Anterior cingulate cortex (tissue), 58 donors: ENCODE measurements at places on chromosomes 1 and 21.

DNA sequence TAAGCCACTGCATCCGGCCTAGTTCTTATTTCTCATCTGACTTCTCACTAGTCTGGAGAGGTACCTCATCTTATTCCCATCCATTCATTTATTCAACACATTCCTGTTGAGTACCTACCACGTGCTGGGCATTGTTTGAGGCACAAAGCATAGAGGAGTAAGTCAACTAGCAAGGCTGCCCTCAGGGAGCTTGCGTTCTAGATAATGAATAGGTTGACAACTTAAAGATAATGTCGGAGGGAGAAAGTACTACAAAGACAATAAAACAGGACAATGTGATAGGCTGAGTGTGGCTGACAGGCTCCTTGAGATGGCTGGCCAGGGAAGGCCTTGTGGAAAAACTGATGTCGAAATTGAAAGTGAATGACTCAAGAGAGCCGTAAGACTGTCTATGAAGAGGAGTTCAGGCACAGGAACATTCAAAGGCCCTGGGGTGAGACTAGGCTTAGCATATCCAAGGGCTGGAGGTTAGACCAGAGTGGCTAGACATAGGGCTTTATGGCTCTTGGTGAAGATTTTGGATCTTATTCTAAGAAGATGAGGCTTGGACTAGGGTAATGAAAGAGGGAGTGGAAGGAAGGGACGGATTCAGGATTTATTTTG lies 18.3 kb downstream of the SPATA21 start:
- DNase-seq, result no peak

DNA sequence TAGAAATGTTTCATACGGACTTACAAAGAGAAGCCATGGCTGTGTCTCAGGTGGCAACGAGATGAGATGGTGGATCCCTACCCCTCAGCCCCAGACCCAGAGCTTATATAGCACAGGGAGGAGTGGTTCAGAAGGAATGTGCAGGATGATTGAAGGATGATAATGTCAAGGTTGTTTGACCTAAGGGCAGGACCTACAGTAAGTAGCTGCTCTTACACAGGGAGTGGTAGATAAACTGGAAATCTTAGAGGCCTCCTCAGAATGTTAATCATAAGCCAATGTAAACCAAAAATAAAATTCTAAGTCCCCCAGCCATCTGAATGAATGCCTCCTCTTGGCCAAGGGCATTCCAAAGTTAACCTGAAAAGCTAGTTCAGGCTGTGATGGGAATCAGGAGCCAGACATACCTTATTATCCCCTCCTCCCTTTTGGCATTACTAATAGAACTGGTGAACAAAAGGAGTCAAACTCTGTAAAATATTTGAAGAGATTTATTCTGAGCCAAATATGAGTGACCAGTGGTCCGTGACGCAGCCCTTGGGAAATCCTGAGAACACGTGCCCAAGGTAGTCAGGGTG lies 45.8 kb upstream of the PDE9A start:
- DNase-seq, result no peak

DNA sequence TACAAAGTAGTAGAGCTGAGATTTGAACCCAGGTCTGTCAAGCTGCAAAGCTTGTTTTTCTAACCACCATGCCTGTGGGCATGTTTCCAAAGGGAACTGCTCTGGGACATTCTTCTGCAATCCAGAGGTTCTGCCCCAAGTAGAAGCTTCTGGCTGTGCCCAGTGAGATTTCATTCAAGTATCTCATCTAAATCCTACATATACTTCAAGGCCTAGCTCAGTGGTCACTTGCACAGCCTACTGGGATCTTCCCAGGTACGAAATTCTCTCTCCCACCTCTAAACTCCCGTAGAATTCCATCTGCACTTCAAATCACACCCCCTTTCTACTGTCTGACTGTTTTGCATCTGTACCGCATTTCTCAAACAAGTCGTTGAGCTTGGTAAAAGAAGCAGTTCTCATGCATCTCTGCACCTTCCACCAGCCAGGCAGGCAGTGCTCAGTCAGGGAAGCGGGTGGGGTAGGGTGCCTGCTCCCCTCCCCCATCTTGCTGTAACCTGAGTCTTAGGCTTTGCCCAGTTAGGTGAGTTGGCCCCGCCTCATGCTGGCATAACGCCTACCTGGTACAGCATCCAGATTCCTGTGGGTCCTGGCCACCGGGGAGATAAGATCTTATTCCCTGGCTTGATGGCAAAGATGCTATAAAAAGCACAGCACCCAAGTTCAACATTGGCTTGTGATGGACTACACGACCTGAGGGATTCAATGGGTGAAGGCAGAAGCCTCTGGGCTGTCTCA lies 13.5 kb downstream of the SLC9A1 start:
- DNase-seq, result no peak

DNA sequence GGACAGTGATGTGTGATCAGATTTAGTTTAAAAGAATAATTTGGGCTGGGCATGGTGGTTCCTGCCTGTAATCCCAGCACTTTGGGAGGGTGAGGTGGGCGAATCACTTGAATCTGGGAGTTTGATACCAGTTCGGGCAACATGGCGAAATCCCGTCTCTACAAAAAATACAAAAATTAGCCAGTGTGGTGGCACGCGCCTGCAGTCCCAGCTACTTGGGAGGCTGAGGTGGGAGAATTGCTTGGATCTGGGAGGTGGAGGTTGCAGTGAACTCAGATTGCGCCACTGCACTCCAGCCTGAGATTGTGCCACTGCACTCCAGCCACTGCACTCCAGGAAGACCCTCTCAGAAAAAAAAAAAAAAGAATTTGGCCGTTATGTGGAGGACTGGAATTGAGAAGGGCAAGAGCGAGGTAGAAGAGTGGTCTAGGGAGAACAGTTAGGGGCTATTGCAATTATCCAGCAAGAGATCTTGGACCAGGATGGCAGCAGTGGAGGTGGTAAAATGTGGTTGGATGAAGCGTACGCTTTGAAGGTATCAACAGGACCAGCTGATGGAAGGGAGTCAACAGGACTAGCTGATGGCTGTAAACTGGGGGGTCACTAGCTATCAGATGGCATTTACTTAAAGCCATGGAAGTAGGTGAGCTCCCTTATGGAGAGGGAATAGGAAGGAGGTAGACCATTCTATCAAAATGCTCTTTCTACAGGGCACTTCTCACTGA lies 9.6 kb downstream of the BTBD19 start:
- no peak for DNase-seq

DNA sequence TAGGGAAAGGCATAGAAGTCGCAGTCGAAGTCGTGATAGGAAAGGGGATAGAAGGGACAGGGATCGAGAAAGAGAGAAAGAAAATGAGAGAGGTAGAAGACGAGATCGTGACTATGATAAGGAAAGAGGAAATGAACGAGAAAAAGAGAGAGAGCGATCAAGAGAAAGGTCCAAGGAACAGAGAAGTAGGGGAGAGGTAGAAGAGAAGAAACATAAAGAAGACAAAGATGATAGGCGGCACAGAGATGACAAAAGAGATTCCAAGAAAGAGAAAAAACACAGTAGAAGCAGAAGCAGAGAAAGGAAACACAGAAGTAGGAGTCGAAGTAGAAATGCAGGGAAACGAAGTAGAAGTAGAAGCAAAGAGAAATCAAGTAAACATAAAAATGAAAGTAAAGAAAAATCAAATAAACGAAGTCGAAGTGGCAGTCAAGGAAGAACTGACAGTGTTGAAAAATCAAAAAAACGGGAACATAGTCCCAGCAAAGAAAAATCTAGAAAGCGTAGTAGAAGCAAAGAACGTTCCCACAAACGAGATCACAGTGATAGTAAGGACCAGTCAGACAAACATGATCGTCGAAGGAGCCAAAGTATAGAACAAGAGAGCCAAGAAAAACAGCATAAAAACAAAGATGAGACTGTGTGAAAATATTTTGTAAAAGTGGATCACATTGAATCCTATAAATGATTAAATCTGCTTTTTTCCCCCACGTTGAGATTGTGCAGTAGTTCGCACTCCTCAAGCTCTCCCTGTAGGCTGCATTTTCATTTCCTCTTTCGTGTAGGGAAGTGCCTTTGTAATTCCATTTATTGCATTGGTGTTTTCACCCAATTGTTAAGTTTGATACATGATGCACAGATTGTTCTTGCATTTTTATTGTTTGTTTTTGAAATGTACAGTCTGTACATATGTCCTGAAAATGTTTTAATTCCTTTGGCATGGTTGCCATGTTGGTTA lies 7.5 kb downstream of the PRPF38B start:
- no peak for DNase-seq

DNA sequence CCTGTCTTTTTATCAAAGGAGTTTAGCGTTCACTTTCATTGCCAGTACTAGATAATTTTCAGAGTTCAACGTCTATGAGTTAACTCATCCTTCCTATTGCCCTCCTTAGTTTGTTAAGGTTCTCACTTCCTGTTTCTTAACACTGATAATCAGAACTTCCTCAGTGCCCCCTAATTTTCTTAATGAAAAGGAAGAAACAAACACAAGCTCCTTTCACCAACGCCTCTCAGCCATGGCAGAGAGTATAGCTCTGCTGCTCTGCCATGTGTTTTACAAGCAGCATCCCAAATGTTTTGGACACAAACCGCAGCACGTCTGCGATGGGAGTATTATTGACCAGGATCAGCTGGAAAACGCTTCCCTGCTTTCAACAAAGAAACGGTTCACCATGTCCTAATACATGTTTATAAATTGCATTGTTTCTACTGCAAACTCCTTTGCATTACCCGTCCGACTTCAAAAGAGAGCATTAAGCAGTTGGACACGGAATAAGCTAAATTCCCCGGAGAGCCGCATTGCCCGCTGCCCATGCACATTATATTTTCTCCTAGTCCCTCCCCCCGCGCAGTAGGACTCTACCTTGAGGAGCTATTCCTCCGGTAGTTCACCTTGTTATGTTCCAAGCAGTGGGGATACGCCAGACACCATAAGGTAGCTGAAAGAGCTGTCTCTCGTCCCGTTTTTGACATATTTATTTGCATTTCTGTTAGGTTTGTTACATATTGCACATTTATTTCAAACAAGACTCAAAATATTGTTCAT lies 561 bp downstream of the OLFM3 start:
- no peak for DNase-seq

GRCh38 chr1:216523449-216524190 lies 100.4 kb upstream of the USH2A start:
- no peak for DNase-seq

GRCh38 chr1:167819849-167820683 lies 93.9 kb downstream of the ADCY10 start:
- DNase-seq, result peak; percentile 29

- no peak for DNase-seq
Observed at GRCh38 chr1:29064064-29064463, 59.6 kb downstream of the TMEM200B start.

GRCh38 chr1:155463865-155464650 lies 98.5 kb downstream of the ASH1L start:
- DNase-seq, result no peak

- DNase-seq, result peak; percentile 7
Observed at GRCh38 chr1:233025157-233025556, 74.7 kb downstream of the NTPCR start.

- no peak for DNase-seq
Observed at GRCh38 chr1:53342735-53343470, 15.0 kb upstream of the LRP8 start.

- DNase-seq, result no peak
Observed at GRCh38 chr1:100231721-100232120, 17.9 kb downstream of the DBT start.

DNA sequence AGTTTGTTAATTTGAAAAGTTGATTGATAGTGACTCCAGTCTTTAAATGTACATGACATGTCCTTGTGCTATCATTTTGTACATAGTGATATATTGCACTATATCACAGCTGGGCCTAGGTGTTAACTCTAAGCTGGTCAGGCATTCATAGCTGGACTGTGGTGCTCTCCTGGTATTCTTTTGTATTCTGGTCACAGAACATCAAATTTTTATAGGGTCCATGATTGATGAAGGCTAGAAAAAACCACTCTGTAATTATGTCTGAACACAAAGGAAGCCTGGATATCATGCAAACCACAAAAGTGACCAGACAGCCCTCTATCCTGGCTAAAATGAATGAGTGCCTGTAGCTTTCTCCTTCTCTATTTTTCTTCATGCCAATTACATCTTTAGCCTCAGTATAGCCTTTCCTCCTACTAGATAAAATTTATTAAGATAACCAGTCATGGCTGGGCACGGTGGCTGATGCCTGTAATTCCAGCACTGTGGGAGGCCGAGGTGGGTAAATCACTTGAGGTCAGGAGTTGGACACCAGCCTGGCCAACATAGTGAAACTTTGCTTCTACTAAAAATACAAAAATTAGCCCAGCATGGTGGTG lies 134.9 kb upstream of the B3GALT2 start:
- no peak for DNase-seq

- no peak for DNase-seq
Observed at GRCh38 chr21:15557925-15558324, 171.9 kb upstream of the USP25 start.

GRCh38 chr1:51728611-51729155 lies 111.8 kb downstream of the OSBPL9 start:
- DNase-seq, result no peak
